RWPE2 (cell line): ENCODE measurements at places on chromosomes 12 and 14.

GRCh38 chr12:130791629-130792028 lies 47.4 kb downstream of the STX2 start:
- DNase-seq = no peak

GRCh38 chr14:89284333-89285058 lies 132.5 kb downstream of the FOXN3 start:
- DNase-seq = no peak

- DNase-seq = no peak
Observed at GRCh38 chr12:95177201-95177768, 40.0 kb downstream of the FGD6 start.

DNA sequence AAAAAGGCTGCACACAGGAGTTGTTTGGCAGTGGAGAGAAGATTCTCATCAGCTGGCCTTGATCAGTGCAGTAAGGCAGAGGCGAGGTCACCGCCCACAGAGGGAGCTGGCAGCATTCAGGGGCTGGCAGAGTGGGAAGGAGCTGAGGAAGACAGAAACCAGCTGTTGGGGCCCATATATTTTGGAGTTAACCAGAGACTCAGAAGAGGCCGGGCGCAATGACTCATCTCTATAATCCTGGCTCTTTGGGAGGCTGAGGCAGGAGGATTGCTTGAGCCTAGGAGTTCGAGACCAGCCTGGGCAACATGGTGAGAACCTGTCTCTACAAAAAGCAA lies 17.7 kb downstream of the SMCO2 start:
- no peak for DNase-seq

DNA sequence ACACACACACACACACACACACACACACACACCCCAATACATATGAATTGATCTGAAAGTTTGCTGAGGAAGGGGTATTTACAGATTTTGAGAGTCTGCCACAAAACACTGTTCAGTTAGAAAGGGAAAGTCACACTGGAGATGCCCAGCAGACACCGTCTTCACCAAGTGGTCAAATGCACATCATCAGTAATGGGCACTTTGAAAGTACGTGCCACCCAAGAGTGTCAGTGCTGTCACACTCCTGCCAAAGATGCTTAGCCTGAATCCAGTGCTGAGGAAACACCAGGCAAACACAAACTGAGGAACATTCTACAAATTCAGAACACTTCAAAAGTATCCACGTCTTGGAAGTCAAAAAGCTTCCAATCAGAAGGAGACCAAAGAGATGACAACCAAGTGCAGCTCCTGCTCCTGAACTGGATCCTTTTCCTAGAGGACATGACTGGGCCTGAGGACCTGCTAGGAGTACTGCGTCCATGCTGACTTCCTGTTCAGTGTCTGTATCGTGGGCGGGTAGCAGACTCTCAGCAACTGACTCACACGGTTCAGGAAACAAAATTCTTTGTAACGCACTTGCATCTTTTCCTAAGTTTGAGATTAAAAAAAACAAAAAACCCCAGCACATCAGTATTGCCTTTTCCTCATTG lies 18.6 kb downstream of the PSMC1 start:
- no peak for DNase-seq

DNA sequence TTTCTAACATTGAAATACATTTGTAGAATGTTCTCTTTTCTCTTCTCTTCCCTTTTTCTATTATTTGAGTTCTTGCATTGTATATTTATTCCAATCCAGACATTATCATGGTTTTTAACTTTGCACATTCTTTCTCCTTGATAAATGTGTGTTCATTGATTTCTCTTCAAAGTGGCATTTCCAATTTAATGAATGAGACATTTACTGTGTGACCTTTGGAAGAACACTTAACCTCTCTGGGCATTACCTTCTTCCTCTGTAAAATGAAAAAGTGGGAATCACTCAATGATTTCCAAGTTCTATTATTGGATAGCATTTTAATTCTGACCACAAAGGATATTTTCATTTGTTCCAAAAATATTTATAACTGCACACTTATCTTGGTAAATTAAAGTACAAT lies 1095.8 kb downstream of the GALC start:
- DNase-seq = no peak

- no peak for DNase-seq
Observed at GRCh38 chr12:3686463-3686862, 66.4 kb downstream of the CRACR2A start.

DNA sequence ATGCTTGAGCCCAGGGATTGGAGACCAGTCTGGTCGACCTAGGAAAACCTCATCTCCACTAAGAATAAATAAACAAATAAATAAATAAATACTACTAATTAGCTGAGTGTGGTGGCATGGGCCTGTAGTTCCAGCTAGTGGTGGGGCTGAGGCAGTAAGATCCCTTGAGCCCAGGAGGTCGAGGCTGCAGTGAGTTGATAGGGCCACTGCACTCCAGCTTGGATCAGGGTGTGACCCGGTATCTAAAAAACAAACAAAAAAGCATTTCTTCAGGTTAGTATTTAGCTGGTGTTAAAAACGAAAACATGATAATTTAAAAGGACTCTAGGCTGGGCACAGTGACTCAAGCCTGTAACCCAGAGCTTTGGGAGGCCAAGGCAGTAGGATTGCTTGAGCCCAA lies 1.2 kb upstream of the FGD4 start:
- no peak for DNase-seq

- DNase-seq = no peak
Observed at GRCh38 chr14:84857571-84857970, 672.4 kb upstream of the FLRT2 start.

GRCh38 chr12:83865431-83865830 lies 1047.2 kb downstream of the SLC6A15 start:
- DNase-seq = no peak

DNA sequence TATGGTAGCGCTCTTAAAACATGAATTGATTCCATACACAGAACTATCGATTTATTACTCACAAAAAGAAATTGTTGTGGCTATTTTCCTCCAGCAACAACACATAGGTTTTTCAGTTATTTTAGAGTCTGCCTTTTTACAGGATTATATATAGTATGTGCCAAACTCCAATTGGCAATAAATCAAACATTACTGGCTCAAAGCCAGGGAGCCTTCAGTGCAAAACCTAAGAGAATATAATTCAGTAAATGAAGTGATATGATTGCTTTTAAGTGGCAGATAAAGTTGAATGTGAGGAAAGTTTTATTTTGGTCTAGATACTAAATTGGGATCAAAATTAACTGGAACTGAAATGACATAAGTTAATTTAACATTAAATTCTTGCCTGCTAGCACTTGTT lies 234.8 kb downstream of the PIK3C2G start:
- DNase-seq = no peak

- DNase-seq = no peak
Observed at GRCh38 chr14:56057071-56057741, 61.0 kb upstream of the PELI2 start.

- no peak for DNase-seq
Observed at GRCh38 chr12:121712461-121713256, at the start of gene TMEM120B. TMEM120B (plus strand) TSS chr12:121712752; CDS start chr12:121712896, 144 bp downstream.

DNA sequence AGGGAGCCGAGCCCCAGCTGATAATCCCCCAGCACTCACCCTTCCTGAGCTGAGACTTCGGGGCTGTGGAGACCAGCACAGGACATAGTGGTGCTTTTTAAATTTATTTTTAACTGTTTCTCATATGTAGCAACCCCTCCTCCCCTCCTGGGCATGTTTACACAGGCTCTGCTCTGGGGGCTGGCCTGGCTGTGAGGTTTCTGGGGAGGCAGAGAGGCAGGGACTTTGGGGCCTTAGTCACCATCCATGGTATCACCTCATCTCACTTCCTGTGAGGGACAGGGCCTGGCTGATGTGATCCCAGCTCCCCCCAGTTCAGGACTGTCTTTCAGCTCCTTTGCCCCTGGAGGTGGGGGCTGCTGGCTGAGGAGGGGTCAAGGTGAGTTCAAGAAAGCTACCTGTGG lies 20.4 kb downstream of the VASH1 start:
- no peak for DNase-seq

- DNase-seq = no peak
Observed at GRCh38 chr12:44465139-44465538, 411.0 kb downstream of the NELL2 start.

- DNase-seq = no peak
Observed at GRCh38 chr12:88247241-88247643, 105.1 kb downstream of the TMTC3 start.

DNA sequence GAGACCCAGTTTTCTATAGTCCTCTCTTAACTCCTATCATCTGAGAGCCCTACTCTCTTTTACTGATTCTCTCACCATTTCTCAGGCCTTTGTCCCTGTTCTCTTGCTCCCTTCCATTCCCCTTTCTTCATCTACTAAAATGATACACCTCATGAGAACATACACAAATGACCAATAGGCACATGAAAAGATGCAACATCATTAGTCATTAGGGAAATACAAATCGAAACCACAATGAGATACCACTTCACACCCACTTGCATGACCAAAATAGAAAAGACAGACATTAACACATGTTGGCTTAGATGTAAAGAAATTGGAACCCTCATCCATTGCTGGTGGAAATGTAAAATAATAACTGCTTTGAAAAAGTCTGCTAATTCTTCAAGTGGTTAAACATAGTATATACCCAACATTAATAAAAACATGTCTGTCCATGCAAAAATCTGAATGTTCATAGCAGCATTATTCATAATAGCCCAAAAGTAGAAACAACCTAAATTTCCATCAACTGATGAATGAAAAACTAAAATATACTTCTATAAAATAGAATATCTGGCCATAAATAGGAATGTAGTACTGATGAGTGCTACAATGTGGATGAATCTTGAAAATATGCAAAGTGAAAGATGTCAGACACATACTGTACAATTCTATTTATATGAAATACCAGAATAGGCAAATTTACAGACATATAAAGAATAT lies 66.0 kb downstream of the DENND5B start:
- no peak for DNase-seq

DNA sequence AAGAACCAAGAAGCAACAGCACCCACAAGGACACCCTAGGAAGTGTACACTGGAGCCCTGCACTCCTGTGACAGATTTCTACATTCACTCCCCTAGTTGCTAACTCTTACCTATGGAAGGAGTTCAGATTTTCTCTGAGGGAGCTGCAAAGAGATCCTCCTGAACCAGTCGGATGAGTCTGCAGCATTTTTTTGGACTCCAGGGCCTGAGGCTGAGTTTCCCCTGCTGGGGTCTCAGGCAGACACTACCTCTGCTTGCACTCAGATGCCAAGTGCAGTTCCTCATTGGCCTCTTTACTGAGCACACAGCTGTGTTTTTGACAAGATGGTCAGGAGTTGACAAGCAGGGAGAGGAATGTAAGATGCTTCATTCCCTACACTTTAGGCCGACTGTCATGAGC lies 153.2 kb upstream of the RBM19 start:
- no peak for DNase-seq

- DNase-seq = no peak
Observed at GRCh38 chr12:11761869-11762567, 112.5 kb downstream of the ETV6 start.

DNA sequence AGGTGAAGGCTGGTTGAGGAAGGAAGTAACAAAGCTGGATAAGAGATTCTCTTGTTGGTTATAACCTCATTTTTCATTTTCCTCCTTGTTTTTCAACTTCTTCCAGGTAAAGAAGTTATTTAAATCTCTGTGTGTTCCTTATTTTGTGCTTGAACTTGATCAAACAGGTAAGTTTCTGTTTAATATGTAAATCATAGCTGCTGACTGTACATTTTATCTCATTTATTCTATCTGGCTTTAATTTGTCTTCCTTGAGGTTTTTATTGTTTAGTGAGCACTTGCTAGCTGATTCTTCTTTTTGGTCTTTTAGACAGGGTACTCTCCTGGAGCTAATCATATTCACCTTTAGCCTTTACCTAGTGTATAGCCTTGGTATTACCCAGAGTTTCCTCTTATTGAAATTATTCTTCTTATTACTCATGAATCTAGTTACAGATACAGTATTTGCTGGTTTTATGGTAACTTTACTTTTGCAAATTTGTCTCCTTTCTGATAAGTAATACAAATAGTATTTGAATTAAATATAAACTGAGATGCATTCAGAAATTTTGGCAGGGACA lies 42.4 kb downstream of the TXNRD1 start:
- no peak for DNase-seq

DNA sequence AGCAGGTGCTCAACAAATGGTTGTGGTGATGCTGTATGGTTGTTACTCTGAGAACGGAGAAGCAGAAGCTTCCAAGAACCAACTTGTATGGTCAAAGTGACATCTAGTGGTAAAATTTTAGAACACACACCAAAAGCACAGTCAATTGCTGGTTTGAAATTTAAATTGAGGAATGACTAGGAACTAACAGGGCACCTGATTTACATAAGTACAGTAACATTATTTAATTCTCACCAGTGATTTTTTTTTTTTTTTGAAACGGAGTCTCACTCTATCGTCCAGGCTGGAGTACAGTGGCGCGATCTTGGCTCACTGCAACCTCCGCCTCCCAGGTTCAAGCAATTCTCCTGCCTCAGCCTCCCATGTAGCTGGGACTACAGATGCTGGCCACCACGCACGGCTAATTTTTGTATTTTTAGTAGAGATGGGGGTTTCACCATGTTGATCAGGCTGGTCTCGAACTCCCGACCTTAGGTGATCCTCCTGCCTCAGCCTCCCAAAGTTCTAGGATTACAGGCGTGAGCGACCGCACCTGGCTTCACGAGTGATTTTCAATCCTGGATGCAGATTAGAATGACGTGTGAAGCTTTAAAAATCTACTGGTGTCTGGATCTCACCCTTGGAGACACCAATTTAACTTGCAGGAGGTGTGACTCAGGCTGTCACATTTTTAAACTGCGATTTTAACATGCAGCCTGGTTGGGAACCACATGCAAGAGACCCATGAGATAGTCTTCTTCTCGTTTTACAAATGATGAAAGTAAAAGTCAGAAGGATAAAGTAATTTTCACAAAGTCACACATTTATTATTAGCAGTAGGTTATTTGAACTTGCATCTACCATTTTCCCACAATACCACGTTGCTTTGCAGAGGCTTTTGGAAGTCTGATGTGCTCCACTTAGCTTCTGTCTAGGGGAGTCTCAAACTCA lies 14.1 kb upstream of the NUMB start:
- DNase-seq = no peak

DNA sequence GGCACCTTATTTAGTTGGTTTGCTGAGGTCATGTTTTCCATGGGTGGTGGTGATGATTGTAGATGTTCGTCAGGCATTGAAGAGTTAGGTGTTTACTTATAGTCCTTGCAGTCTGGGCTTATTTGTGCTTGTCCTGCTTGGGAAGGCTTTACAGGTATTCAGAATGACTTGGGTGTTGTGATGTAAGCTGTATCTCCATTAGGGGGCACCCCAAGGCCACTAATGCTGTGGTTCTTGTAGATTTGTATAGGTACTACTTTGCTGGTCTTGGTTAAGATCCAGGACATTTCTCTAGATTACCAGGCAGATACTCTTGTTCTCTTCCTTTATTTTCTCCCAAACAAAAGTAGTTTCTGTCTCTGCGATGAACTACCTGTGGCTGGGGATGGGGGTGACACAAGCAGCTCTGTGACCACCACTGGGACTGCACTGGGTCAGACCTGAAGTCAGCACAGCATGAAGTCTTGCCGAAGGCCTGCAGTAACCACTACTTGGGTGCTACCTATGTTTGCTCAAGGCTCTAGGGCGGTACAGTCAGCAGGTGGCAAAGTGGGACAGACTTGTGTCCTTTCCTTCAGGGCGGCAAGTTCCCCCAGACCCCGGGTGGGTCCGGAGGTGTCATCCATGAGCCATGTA lies 35.8 kb upstream of the FBXO33 start:
- no peak for DNase-seq

GRCh38 chr12:52171950-52172512 lies 19.8 kb downstream of the KRT80 start:
- DNase-seq = no peak

GRCh38 chr12:53159195-53159839 lies 21.2 kb upstream of the ZNF740 start:
- no peak for DNase-seq
